ENCODE measurements at places on chromosomes 5 and 9. TPM values are rescaled to one million over a fixed set of nuclear protein-coding genes. Genes with fewer than 3 reads are reported as not detected.

PCDHGB2 gene
- 0.93 TPM for total RNA-seq

GABBR2 gene
- total RNA-seq: not detected

LMX1B gene
- total RNA-seq: not detected

TBC1D13 gene
- 21.2 TPM for total RNA-seq

SPATA31C1 gene
- not detected for total RNA-seq

FGD3 gene
- 44.0 TPM for total RNA-seq

FOXD4L4 gene
- total RNA-seq: 0.10 TPM

ANKRA2 gene
- total RNA-seq: 18.8 TPM

ADAMTS19 gene
- not detected for total RNA-seq

TRIM36 gene
- not detected for total RNA-seq

GLDC gene
- 1.4 TPM for total RNA-seq

PDCD1LG2 gene
- 1.4 TPM for total RNA-seq

FIBCD1 gene
- not detected for total RNA-seq
